ENCODE measurements at places on chromosomes 1 and 21. TPM values are rescaled to one million over a fixed set of nuclear protein-coding genes. Genes with fewer than 3 reads are reported as not detected.

The TNFRSF14 gene
- 215 TPM for total RNA-seq

- H3K4me1 ChIP-seq: no peaks in the 10 kb centered on the region
- no peak overlapping the region for H3K4me3 ChIP-seq
- H3K36me3 ChIP-seq: no peaks in the 10 kb centered on the region
- H3K27ac ChIP-seq: no peak overlapping the region
Observed at GRCh38 chr1:87586501-87586900, 257.8 kb downstream of the LMO4 start.

DNA sequence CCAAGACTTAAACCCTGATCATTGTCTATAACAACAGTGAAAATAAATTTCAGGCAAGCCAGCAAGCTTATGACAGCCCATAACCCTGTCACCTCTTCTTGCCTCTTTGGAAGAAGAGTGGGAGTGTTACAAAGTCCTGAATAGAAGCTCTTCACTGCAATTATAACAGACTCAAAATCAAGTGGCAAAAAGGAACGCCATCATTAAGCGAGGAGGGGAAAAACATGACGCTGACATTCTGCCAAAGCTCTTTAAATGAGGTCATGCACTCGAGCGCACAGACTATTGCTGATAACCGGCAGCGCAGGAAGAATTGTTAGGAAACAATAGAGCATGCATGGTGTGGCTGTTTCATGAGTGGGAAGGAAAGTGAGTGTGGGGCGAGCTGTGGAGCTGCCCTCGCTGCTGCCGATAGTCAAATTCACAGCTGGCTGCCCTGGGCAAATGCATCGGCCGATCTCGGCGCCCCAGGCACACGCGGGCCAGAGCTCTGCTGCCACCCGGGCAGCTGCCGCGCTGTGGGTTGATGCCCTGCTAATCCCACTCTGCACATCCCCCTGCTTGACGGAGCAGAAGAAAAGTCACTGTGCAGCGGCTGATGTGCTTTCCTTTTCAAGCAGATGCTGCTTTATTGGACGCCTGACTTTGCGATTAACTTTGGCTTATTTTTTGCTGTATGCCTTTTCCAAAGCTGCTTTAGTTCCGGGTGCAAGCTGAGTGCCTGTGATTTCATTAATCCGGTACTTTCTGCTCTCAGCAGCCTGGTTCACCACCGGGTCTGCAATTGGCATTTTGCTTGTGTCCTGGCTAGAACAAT lies 102.4 kb upstream of the ST6GALNAC5 start:
- no peak overlapping the region for H3K4me3 ChIP-seq
- no peak for DNase-seq
- no peaks in the 10 kb centered on the region for H3K36me3 ChIP-seq
- H3K4me1 ChIP-seq: no peaks in the 10 kb centered on the region
- no peak overlapping the region for H3K27ac ChIP-seq
- no peaks in the 10 kb centered on the region for H3K27me3 ChIP-seq

The BARHL2 gene
- total RNA-seq: not detected

GRCh38 chr1:6054596-6054995 lies 8.9 kb downstream of the KCNAB2 start:
- H3K4me3 ChIP-seq: no peak overlapping the region
- H3K36me3 ChIP-seq: peaks cover 21% of the 10 kb centered on the region
- H3K27ac ChIP-seq: no peak overlapping the region

GRCh38 chr1:3584915-3585314 lies 26.4 kb downstream of the MEGF6 start:
- H3K27me3 ChIP-seq: no peaks in the 10 kb centered on the region
- no peak for DNase-seq
- no peaks in the 10 kb centered on the region for H3K36me3 ChIP-seq

DNA sequence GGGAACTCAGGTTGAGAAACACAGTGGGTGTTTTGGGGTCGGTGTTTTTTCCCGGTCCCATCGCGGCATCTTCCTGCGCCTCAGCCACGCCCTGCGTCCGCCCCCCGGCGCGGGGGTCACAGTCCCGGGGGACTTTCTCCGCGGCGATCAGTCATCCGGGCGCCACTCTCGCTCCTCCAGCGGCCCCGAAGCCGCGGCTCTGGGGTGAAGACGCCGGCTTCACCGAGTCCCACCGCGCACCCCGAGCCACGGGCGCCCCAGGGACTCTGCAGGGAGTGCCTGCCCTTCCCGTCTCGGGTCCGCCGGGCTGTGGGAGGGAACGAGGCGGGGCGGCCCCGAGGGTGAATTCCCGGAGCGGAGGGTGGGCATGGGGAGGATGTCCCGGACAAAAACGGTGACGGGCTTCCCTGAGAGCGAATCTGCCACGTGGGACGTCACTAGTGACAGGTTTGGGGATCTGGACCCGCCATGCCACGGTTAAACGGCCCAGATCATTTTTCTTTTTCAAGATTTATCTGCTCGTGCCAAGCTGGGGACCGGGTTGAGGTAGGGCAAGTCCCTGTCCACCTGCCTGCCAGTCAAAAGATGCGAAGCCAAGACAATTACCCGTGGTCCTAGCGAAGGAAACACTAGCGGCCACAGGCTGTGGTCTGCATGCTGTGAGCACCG lies 717 bp upstream of the BATF3 start:
- peaks cover 57% of the 10 kb centered on the region for H3K4me1 ChIP-seq
- H3K36me3 ChIP-seq: peaks cover 20% of the 10 kb centered on the region
- DNase-seq: peak; percentile 37
- H3K4me3 ChIP-seq: peak overlapping the region; percentile 80

- H3K27ac ChIP-seq: no peak overlapping the region
- peaks cover 11% of the 10 kb centered on the region for H3K36me3 ChIP-seq
- peaks cover 7% of the 10 kb centered on the region for H3K4me1 ChIP-seq
- no peaks in the 10 kb centered on the region for H3K27me3 ChIP-seq
- H3K4me3 ChIP-seq: no peak overlapping the region
Observed at GRCh38 chr1:207064561-207064960, 11.5 kb downstream of the PFKFB2 start.

The PUSL1 gene
- total RNA-seq: 34.6 TPM

DNA sequence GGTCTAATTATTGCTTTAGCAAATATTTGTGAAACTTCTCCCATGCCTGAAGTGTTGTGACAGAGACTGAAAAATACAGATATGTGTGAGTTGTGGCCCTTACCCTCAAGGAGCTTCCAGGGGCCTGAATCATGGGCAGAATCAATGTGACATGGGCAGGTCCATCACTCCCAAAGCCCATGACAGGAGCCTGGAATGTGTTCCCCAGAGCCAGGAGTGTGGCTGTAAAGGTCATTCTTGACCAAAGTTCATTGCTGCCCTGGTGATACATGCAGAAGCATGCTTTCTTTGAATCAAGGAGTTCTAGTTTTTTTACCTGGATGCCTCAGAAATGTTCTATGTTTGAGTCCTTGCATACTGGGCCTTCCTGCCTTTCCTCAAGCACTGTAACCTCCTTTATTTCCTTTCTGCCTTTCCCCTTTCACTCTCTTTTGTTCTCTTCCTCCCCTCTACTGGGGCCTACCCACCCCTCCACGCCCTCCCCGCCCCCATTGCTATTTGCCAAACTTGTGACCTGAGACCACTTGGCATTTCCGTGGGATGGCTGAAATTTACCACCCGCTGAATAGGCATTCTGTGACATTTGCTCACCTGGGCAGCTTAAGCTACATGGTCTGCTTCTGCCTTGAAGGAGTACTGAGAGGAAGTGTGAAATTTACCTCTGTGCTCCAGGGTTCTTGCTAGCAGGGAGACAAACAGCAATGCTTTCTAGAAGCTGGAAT lies 19.7 kb downstream of the PBX1 start:
- no peak for DNase-seq
- H3K4me1 ChIP-seq: no peaks in the 10 kb centered on the region
- no peak overlapping the region for H3K27ac ChIP-seq
- H3K36me3 ChIP-seq: no peaks in the 10 kb centered on the region
- no peak overlapping the region for H3K4me3 ChIP-seq
- no peaks in the 10 kb centered on the region for H3K27me3 ChIP-seq

The KANK4 gene
- total RNA-seq: not detected

- peaks cover 38% of the 10 kb centered on the region for H3K4me1 ChIP-seq
- no peak overlapping the region for H3K4me3 ChIP-seq
- no peak for DNase-seq
- H3K27ac ChIP-seq: no peak overlapping the region
Observed at GRCh38 chr1:165595246-165595938, 35.6 kb upstream of the MGST3 start.

GRCh38 chr1:38341694-38342093 lies 295.1 kb upstream of the POU3F1 start:
- no peaks in the 10 kb centered on the region for H3K4me1 ChIP-seq
- no peak overlapping the region for H3K4me3 ChIP-seq
- no peaks in the 10 kb centered on the region for H3K36me3 ChIP-seq
- no peak overlapping the region for H3K27ac ChIP-seq

The SYT6 gene
- total RNA-seq: not detected

GRCh38 chr1:48205522-48205921 lies 17.0 kb upstream of the SLC5A9 start:
- no peak for DNase-seq
- H3K4me1 ChIP-seq: no peaks in the 10 kb centered on the region
- no peak overlapping the region for H3K4me3 ChIP-seq
- H3K36me3 ChIP-seq: no peaks in the 10 kb centered on the region
- peaks cover 2% of the 10 kb centered on the region for H3K27me3 ChIP-seq

The MGST3 gene
- total RNA-seq: 23.3 TPM

Measured in activated T-helper 1 cell treated with anti-CD3 and anti-CD28 coated beads, Interleukin-12 subunit alpha, Interleukin-12 subunit beta, Interleukin-2, Interleukin-4 antibody, amounts not matched to agents 30 ng/mL and 10 ng/mL and 1 ng/mL, durations not matched to agents 14 hours and 24 hours and 36 hours (primary cell).